ENCODE measurements at places on chromosomes 2 and 18.
A peak's percentile ranks its signal among the peaks of the same experiment; 100 is the strongest.

- DNase-seq: no peak
Observed at GRCh38 chr2:2233171-2233826, 97.8 kb downstream of the MYT1L start.

GRCh38 chr2:62717503-62718081, 12.1 kb downstream of the EHBP1 start:
- DNase-seq: no peak

- DNase-seq: no peak
Observed at GRCh38 chr2:48496849-48497248, 33.1 kb upstream of the STON1 start.

- no peak for DNase-seq
Observed at GRCh38 chr18:61606068-61606660, 272.9 kb downstream of the CDH20 start.

DNA sequence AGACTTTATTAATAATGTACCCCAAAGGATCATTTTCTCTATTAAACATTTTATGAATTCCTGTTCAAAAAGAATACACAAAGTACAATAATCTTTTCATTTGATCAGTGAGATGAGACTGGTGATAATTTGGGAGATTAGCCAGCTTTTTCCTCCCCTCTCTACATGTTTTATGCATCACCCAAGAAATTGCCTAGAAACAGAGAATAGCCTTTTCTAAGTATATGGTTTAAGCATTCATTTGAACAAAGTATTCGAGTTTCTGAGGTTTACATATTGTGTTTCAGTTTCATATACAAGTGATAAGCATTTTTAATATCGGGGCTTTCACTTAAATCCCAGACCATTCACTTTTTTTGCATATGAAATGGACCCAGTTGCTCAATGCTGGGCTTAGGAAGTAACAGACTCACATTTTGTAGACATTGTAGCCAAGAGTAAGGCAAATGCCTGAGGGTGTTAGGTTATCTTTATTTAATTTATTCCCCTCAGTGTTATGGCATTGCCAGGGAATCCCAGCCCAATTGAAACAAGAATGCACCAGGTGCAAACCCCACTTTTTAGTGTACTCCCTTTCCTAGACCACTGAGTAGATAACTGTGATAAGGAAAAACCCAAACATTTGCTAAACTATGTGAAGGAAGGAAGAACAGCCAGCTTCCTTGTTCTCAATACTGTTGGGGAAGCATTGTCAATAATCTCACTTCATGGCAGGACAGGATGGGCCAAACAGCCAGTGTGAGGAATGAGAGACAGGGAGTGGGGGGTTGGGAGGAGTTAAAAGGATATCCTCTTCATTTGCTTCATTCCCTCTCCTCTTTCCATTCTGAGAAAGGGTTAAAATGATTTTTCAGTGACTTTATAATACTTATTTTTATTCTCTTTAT, 3.5 kb downstream of the CPO start:
- DNase-seq: no peak

DNA sequence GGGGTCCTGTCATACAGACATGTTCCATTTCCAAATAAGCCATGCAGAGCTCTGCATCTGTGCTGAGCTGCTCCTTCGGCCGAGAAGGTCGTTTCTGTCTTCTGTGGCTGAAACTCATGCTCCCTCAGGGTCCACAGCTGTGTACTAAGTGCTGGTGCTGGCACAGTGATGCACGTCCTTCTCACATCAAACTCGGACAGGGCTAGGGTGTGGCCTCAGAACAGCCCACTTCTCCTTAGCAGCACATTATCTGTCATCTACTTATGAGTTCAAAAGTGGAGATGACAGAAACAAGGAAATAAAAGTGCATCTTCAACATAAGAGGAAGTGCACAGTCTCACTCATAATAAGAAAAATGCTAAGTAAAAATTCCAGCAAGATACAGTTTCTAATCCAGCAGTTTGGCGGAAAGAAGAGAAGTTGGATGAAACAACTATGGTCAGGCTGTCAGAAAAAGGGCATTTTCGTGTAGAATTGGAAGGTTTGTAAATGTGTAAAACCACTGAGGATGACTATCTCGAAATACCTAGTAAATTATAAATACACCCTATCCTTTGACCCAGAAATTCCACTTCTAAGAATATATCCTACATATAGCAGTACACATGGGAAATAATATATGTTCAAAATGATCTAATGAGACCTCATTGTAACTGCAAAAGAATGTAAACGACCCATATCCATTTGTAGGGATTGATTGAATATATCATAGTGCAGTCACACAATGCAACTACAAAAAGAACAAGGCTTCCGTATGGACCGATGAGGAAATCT, 53.7 kb upstream of the APCDD1 start:
- DNase-seq: no peak

GRCh38 chr2:160457588-160457987, 36.0 kb downstream of the RBMS1 start:
- no peak for DNase-seq

- DNase-seq: no peak
Observed at GRCh38 chr2:98806236-98806697, 75.3 kb upstream of the MGAT4A start.

GRCh38 chr2:96870626-96871255, 861 bp upstream of the SEMA4C start:
- peak; percentile 80 for DNase-seq
